ENCODE measurements at places on chromosomes 13 and 19.

- no peak for DNase-seq
Measured at GRCh38 chr19:57002710-57003109, 117.1 kb upstream of the USP29 start.

DNA sequence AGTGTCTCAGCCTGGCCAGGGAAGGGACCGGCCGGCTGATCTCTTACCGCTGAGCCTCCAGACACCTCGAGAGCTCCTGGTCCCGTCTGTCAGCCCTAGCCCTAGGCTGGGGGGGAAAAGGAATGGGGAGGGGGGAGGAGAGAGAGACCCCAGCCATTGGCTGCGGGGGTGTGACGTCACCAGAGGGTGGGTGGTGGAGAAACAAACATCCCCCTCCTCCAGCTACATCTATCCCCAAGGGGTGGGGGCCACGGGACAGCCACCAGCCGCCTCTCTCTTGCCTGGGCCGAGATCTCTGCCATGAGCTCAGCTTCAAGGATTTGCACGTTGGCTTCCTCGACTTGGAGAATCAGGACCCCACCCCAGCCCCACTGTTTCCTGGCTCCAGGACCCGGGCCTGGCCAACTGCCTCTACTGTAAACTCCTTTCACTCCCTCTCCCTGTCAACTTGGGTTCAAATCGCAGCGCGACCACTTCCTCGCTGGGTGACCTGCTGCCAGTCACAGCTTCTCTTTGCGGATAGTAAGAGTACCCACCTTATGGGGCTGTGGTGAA is at the start of gene PRX:
TSS of gene PRX (minus strand) at position 88 of the 555 bp plus-strand sequence. CDS start 5,446 bp downstream, outside the sequence.
- DNase-seq, result no peak

DNA sequence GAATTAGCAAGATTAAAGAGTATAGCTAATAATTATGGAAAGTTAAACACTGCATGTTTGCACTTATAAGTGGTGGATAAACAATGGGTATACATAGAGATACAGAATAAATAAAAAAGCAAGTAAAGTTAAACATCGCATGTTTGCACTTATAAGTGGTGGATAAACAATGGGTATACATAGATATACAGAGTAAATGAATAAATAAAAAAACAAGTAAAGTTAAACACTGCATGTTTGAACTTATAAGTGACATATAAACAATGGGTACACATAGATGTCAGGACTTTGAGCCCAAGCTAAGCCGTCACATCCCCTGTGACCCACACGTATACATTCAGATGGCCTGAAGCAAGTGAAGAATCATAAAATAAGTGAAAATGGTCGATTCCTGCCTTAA is 1533.3 kb upstream of the SPRY2 start:
- no peak for DNase-seq

GRCh38 chr19:35436477-35437405 is 11.3 kb upstream of the FFAR2 start:
- DNase-seq, result no peak

- DNase-seq, result no peak
Measured at GRCh38 chr13:80361883-80362327, 21.0 kb upstream of the SPRY2 start.

DNA sequence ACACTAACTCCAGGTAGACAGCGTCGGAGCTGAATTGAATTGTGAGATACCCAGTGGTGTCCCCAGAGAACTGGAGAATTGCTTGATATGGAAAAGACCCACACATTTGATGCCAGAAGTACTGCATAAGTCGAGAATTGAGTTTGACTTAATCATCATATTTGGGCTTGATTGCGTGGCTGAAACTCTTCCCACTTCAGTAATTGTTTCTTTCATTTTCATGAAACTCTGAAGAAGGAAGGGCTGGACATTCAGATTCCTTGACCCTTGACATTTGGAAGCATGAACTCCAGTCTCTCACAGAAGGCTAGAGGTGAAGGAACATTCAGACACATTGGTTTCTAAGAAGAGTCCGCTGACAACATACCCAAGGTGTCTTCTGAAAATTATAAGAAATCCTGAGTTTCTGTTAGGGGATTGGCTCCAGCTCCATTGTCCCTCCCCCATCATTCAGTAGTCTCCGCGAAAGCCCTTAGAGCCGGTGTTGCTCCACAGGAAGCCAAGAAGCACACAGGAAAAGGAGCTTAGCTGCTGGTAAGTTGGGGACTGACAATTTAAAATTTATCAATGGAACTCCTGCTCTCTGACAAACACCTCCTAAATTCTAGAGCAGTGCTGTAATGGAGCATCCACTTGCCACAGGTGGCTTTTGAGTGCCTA is at the start of gene FPR2:
TSS of gene FPR2 (plus strand) at position 484 of the 660 bp plus-strand sequence. CDS start 7,479 bp downstream, outside the sequence.
- DNase-seq, result no peak

GRCh38 chr19:54325194-54325621 is 12.2 kb upstream of the LILRA5 start:
- DNase-seq, result no peak

- DNase-seq, result no peak
Measured at GRCh38 chr13:69796256-69796655, 311.4 kb upstream of the ATXN8OS start.

- no peak for DNase-seq
Measured at GRCh38 chr13:110801044-110801443, 87.5 kb downstream of the ING1 start.

GRCh38 chr13:102138635-102139190 is 263.1 kb downstream of the FGF14 start:
- no peak for DNase-seq
